ENCODE measurements at places on chromosomes 6 and 20. TPM values are rescaled to one million over a fixed set of nuclear protein-coding genes. Genes with fewer than 3 reads are reported as not detected.

Gene KCNK16
- not detected for total RNA-seq

DNA sequence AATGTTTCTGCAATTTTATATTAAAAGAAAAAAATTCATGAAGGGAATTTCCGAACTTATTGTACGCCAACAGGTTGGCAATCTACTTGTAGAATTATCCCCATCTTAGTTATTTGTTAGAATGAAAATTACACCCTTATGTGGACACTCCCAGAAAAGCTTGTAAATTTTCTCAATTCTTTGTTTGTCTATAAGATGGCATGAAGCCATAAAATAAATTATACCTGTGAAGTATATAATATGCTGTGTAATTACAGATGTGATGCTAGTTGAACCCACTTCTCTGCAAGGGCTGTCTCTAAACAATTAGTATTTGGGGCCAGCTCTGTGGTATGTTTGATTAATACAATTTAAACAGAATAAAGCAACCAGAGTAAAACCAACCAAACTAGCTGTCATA, 52.1 kb upstream of the DSP start:
- H3K27me3 ChIP-seq: no peaks in the 10 kb centered on the region
- H3K36me3 ChIP-seq: no peaks in the 10 kb centered on the region
- no peak overlapping the region for H3K4me3 ChIP-seq
- no peak for DNase-seq
- H3K27ac ChIP-seq: no peak overlapping the region

DNA sequence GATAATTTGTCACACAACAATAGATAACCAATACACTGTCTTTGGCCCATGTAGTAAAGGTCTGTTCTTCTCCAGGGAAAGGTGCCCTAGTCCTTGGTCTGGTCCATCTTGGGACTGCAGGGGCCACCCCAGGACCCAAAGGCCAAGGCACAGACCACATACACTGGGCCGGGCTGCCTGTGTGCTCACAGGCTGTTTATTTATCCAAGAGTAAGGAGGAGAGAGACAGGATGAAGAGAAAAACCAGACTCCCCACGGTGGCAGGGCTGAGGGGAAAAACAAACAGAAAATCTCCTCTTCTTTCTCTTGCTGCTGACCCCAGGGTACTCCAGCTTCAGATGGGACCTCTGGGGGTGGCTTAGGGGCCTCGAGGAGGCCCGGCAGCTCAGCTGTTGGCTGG, 6.5 kb upstream of the CDK5RAP1 start:
- no peak for DNase-seq
- no peaks in the 10 kb centered on the region for H3K4me1 ChIP-seq
- H3K36me3 ChIP-seq: peaks cover 81% of the 10 kb centered on the region
- H3K4me3 ChIP-seq: no peak overlapping the region

- H3K4me3 ChIP-seq: no peak overlapping the region
- H3K27ac ChIP-seq: no peak overlapping the region
- DNase-seq: no peak
- H3K27me3 ChIP-seq: no peaks in the 10 kb centered on the region
These were observed 964.7 kb upstream of the FLRT3 start for GRCh38 chr20:15302075-15302474.

DNA sequence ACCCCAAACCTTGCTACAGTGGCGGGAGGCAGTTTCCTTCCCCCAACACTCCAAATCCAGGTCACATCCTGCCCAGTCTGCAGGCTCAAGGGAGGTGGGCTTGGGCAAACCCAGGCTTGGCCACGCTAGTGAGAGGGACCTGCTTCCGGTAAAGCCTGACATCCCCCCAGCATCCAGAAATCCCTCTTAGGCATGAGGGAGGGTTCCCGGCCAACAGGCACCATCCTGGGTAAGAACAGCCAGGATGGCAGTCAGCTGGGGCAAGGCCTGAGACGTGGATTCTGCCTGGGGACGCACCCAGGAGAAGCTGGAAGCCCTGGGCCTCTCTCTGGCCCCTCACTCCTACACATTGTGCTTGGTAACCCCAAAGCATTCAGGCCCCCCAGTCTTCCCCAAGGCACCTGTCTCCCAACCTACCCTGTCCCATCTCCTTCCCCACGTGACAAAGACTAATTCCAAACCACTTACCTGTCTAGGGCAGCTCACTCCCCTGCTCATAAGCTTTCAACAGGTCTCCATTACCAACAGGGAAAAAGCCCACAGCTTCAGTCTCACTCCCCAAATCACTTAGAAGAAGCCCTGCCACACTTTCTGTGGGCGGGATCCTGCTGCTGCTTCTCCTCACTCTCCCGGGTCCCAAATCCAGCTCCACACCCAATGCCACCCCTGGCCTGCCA, 2.1 kb downstream of the C20orf144 start:
- H3K4me1 ChIP-seq: peaks cover 19% of the 10 kb centered on the region
- H3K4me3 ChIP-seq: peak overlapping the region; percentile 80
- H3K27me3 ChIP-seq: no peaks in the 10 kb centered on the region
- peaks cover 15% of the 10 kb centered on the region for H3K36me3 ChIP-seq
- peak overlapping the region; percentile 93 for H3K27ac ChIP-seq

DNA sequence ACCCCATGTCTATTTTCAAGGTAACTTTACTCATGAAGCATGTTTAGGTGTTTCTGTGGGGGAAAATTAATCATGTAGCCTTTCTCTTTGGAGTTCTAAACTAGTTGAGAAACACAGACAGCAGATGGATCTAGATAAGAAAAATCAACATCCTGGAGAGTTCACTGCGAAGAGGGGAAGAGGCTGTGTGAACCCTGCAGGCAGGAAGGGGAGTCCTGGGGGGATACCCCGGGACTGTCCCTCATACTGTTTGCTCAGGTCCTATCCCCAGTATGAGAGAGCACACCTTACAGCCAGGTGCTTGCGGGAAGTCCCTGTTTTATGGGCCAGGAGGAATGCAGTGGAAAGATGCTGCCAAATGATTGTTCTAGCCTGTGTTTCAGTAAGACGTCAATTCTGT, 32.7 kb downstream of the CHMP4B start:
- DNase-seq: no peak
- no peaks in the 10 kb centered on the region for H3K36me3 ChIP-seq
- no peaks in the 10 kb centered on the region for H3K27me3 ChIP-seq
- H3K4me1 ChIP-seq: peaks cover 88% of the 10 kb centered on the region

DNA sequence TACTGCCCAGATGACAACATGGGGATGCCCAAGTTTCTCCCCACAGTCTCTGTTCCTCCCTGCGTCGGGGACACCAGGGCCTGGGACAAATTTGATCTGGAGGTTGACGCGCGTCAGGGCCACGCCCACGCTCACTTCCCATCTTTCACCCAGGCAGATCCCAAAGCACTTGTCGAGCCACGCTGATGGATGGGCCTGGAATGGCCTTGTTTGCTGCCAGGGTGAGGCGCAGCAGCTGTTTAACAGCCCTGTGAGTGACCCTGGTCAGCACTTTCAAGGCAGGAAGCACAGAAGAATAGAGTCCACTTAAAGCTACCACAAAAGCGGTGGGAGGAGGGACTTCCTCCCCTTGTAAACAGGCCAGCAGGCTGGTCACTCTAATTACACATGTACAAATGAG, 324.7 kb upstream of the JARID2 start:
- no peaks in the 10 kb centered on the region for H3K27me3 ChIP-seq
- H3K4me3 ChIP-seq: no peak overlapping the region
- peaks cover 17% of the 10 kb centered on the region for H3K4me1 ChIP-seq

Gene RHAG
- 0.29 TPM for total RNA-seq

Gene MOG
- 2.4 TPM for total RNA-seq

Gene HLA-DOA
- total RNA-seq: 2.7 TPM

Gene L3MBTL1
- 5.0 TPM for total RNA-seq

DNA sequence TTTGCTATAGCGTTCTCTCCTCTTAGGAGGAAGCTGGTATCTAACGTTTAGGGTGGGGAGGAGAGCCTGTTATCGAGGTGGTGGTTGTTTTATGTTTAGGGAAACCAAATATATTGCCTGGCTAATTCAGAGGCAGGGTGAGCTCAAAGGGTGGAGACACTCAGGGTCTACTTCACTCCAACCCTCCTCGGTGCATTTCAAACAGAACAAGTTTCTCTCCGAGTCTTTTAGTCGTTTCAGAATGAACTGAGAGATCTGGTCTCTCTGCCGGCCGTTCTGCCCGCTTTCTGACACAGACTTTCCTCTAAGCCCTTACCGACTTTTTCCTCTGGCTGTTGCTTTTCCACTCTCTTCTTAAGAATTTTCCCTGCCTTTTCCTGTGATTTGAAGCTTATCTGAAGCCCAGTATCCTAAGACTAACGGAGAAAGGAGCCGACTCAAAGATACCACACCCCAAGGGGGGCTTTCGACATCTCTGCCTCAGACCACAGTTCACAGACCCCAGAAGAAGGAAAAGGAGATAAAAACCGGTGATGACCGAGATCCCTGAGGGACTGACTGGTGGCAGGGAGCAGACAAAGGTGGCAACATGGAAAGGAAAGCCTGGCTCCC, 865 bp downstream of the STK38 start:
- peaks cover 36% of the 10 kb centered on the region for H3K4me1 ChIP-seq
- H3K27ac ChIP-seq: peak overlapping the region; percentile 99
- no peak for DNase-seq
- peak overlapping the region; percentile 94 for H3K4me3 ChIP-seq

DNA sequence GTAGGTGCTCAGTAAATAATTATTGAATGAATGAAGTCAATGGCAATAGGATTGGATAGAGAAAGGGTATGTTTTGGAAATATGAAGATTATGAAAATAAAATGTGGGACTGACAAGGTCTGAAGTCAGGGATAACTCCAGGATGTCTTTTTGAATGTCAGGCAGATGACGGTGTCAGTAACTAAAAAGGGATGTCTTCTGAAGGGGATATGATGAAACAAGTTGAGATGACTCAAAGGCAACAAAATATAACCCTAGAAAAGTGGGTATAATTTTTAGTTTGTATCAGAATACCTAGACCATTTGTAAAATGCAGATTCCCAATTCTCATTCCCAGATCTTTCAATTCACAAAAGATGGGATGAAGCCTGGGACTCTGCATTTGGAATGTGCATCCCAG, 257.3 kb upstream of the SGK1 start:
- no peaks in the 10 kb centered on the region for H3K4me1 ChIP-seq
- H3K36me3 ChIP-seq: no peaks in the 10 kb centered on the region
- H3K27me3 ChIP-seq: no peaks in the 10 kb centered on the region
- no peak overlapping the region for H3K4me3 ChIP-seq
- no peak overlapping the region for H3K27ac ChIP-seq

DNA sequence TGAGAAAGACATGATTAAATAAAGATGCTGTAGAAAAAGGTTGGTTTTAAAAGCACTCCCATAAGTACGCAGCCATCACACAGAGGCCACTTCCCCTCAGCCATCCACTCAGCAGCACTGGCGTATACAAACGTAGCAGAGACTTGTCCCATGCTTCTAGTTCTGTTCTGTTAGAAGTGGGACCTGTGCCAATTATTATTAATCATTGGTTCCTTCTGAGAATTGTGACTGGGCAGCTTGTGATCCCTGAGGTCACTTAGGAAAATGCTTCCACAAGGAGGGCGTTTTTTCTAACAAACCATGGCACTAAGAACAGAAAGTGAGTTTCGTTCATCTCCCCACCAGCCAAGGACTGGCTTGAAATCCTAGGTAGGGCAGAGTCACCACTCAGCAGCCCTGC, 53.9 kb downstream of the FAM120B start:
- no peak for DNase-seq
- no peak overlapping the region for H3K4me3 ChIP-seq
- no peaks in the 10 kb centered on the region for H3K36me3 ChIP-seq
- H3K27me3 ChIP-seq: no peaks in the 10 kb centered on the region
- peaks cover 3% of the 10 kb centered on the region for H3K4me1 ChIP-seq

- no peak for DNase-seq
- no peaks in the 10 kb centered on the region for H3K4me1 ChIP-seq
- no peak overlapping the region for H3K4me3 ChIP-seq
- no peak overlapping the region for H3K27ac ChIP-seq
- no peaks in the 10 kb centered on the region for H3K36me3 ChIP-seq
These were observed 1136.0 kb downstream of the HACE1 start for GRCh38 chr6:103723438-103724322.

- H3K4me3 ChIP-seq: no peak overlapping the region
- H3K27me3 ChIP-seq: no peaks in the 10 kb centered on the region
- H3K27ac ChIP-seq: no peak overlapping the region
- H3K36me3 ChIP-seq: no peaks in the 10 kb centered on the region
- H3K4me1 ChIP-seq: no peaks in the 10 kb centered on the region
- no peak for DNase-seq
These were observed 76.0 kb downstream of the EZR start for GRCh38 chr6:158743033-158743651.

- no peak overlapping the region for H3K27ac ChIP-seq
- H3K36me3 ChIP-seq: no peaks in the 10 kb centered on the region
- DNase-seq: no peak
These were observed 21.7 kb downstream of the PDSS2 start for GRCh38 chr6:107437691-107438090.

- H3K4me3 ChIP-seq: no peak overlapping the region
- no peaks in the 10 kb centered on the region for H3K27me3 ChIP-seq
- no peak overlapping the region for H3K27ac ChIP-seq
- no peaks in the 10 kb centered on the region for H3K4me1 ChIP-seq
- no peak for DNase-seq
- H3K36me3 ChIP-seq: no peaks in the 10 kb centered on the region
These were observed 174.8 kb downstream of the CDH26 start for GRCh38 chr20:60132827-60133670.

Gene DCDC2
- not detected for total RNA-seq

Gene THBS2
- 7.1 TPM for total RNA-seq

Gene SAPCD1
- 1.2 TPM for total RNA-seq

DNA sequence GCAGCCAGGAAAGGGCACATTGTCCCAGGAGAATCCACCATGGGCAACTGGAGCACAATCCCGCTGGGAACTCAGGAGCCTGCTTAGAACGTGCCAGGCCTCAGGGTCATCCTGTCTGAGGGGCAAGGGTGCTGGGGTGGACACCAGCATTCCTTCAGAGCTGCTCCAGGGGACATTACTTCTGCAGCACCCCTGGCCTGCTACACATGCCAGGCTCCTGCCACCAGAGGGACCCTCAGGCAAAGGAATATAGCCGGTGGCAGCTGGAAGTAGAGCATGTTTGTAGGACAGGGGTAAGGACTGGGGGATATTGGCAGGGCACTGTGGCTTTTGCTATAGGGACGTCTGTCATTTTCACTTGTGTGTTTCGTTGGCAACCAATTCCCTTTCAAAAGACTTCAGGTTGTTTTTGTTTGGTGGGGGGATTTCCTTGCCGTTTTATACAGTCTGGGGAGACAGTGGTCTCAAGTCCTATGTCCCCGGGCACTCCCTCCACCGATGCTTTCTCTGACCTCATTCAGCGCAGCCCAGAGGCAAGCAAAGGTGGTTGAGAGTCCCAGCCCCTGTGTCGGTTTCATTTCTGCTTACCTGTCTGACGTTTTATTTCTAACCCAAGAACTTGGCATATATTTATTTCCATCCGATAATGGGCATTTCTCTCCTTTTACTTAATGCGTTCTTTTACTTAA, 130.8 kb downstream of the JPH2 start:
- H3K27me3 ChIP-seq: no peaks in the 10 kb centered on the region
- no peaks in the 10 kb centered on the region for H3K36me3 ChIP-seq
- H3K27ac ChIP-seq: no peak overlapping the region
- H3K4me1 ChIP-seq: no peaks in the 10 kb centered on the region

DNA sequence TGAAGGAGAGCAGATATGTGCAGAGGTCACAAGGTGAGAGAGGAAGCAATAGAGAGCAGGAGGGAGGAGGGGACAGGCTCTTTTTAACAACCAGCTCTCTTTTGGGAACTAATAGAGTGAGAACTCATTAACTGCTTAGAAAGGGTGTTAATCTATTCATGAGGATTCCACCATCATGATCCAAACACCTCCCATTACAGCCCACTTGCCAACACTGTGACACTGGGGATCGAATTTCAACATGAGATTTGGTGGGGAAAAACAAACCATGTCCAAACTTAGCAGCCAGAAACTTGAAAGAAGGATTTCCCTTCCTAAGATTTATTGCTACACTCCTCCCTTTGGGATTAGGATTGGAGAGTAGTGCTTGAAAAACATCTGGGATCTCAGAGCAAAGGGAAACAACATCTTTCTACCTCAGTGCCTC, 135.5 kb upstream of the PLCB4 start:
- DNase-seq: no peak
- H3K4me1 ChIP-seq: no peaks in the 10 kb centered on the region
- peak overlapping the region; percentile 51 for H3K27ac ChIP-seq
- H3K4me3 ChIP-seq: no peak overlapping the region
- no peaks in the 10 kb centered on the region for H3K36me3 ChIP-seq

All from heart right ventricle (tissue), 16 donors.